ENCODE measurements at places on chromosomes 11 and 22. TPM values are rescaled to one million over a fixed set of nuclear protein-coding genes. Genes with fewer than 3 reads are reported as not detected.

SULT4A1 gene
- not detected for total RNA-seq

NXPE1 gene
- not detected for total RNA-seq

KREMEN1 gene
- total RNA-seq, result 1.7 TPM

CREB3L1 gene
- 1.1 TPM for total RNA-seq

XKR3 gene
- total RNA-seq, result not detected

HOATZ gene
- total RNA-seq, result not detected

UCP2 gene
- total RNA-seq, result 3.0 TPM

MUC15 gene
- total RNA-seq, result 4.2 TPM

GAS2 gene
- total RNA-seq, result 1.7 TPM

APOL4 gene
- total RNA-seq, result not detected

FAM83F gene
- total RNA-seq, result under 0.01 TPM

GTSE1 gene
- 20.7 TPM for total RNA-seq
